Suprapubic skin (tissue), 4 donors: ENCODE measurements at places on chromosomes 2 and 18.

- DNase-seq = peak; percentile 81
Measured at GRCh38 chr2:71742953-71743601, 289.7 kb downstream of the DYSF start.

DNA sequence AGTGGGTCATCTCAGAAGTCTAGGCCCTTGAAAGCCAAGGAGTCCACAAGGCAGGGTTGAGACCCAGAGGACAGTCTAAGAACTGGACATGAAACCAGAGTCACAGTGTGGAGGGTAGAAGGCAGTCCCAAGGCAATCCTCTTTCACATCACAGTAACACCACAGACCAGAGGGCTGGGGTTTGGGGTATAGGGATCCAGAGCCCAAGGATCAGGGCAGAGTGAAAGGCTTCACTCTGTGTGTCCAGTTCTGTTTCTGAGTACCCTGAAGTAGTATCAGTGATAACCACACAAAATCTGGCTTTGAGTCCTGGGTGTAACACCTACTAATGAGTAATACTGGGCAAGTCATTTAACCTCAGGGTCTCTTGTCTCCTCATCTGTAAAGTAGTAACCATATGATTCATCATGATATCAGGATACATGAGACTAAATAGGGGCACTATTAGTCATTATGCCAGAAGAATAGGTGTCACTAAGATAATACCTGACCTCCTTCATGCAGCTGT, 91.0 kb downstream of the ICA1L start:
- no peak for DNase-seq

DNA sequence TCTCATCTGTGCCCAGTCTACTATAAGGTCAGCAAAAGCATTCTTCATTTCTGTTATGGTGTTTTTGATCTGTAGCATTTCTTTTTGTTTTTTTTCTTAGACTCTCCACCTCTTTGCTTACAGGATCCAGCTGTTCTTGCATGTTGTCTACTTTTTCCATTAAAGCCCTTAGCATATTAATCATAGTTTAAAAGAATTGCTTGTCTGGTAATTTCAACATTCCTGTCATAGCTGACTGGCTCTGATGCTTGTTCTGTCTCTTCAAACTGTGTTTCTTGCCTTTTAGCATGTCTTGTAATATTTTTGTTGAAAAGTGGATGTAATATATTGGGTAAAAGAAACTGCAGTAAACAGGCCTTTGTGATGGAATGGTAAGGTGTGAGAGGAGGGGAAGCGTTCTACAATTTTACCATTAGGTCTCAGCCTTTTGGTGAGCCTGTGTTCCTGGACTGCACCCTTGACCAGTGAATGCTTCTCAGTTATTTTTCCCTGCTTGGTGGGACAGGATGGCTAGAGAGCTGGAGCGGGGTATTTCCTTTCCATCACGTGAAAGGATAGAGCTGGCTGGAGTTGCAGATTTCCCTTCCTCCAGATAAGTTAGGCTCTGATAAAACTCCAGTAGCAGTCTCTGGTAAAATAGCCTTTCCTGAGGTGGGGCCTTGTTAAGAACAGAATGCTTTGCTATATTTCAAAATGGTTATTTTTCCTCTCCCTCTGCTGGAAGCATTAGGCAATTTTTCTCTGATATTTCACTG, 65.4 kb downstream of the PLA2R1 start:
- DNase-seq = no peak

DNA sequence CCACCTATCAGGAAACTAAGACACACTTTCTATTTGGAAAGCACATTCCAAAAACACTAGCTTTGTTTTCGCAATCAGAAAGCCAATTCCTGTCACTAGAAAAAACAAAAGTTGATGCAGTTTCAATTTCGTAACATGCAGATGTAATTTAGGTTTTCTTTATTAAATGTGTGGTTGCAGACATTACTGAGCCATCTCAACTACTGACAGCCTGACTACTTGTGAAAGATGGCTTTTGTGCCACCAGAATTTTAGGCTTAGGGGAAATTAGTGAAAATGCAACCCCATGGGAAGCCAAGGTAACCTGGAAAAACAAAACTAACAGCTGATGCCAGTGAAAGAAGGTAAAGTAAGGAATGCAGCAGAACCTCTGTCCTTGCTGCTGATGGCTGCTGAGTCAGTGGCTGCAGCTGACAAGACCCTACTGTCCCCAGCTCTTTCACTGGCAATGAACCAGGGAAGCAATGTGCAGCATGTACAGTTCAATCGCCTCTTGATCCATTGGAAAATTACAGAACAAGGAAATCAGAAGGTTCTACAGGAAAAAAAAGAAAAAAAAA, 34.9 kb downstream of the FEZ2 start:
- no peak for DNase-seq

DNA sequence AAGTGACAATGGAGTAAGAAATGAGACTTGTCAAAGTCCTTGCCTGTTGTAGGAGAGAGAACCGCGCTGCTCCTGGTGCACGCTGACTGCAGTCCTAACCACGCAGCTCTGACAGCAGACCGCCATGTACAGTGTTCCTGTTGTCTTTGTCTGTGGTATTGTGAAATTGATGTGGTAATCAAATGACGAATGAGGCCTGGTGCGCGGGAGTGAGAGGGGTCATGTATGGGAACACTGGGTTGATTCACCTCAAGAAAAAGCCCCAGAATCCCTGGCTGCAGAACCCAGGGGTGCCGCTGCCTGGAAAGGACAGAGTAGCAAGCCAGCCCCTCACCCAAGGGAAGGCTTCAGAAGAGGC, 64.0 kb downstream of the INPP4A start:
- no peak for DNase-seq

- DNase-seq = no peak
Measured at GRCh38 chr18:70082430-70082829, 123.1 kb downstream of the RTTN start.

GRCh38 chr2:3387011-3387410, 7.5 kb downstream of the TRAPPC12 start:
- DNase-seq = no peak

DNA sequence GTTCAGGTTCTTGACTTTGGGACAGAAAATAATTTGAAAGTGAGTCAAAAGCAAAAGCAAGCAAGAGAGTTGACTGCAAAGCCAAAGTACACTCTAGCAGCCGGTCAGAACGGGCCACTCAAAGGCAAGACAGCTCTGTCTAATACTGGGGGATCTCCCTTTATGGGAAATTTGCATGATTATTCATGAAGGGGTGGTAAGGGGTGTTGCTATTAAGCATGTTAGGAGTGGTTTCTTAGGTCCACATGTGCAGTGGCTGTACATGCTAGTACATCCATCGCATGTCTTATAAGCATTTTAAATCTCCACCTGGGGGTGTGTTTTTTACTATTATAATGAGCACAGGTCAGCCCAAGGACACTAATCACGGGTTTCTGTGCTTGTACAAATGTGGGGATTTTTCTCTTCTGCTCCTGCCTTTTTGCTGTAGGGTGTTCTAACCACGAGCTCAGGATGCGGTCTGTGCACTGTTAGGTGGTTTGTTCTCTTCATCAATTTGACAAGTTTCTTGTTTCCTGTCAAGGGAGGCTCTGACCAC, 60.2 kb upstream of the SPP2 start:
- no peak for DNase-seq

- no peak for DNase-seq
Measured at GRCh38 chr2:219441451-219442255, 7.0 kb downstream of the SPEG start.

- no peak for DNase-seq
Measured at GRCh38 chr2:97784953-97785352, 71.6 kb downstream of the ZAP70 start.
